ENCODE measurements at places on chromosomes 2 and 18. TPM values are rescaled to one million over a fixed set of nuclear protein-coding genes. Genes with fewer than 3 reads are reported as not detected.

- no peak for DNase-seq
These were observed 13.1 kb upstream of the ROCK2 start for GRCh38 chr2:11357428-11357972.

GRCh38 chr2:214856137-214856536 is 46.7 kb upstream of the BARD1 start:
- no peak for DNase-seq

DNA sequence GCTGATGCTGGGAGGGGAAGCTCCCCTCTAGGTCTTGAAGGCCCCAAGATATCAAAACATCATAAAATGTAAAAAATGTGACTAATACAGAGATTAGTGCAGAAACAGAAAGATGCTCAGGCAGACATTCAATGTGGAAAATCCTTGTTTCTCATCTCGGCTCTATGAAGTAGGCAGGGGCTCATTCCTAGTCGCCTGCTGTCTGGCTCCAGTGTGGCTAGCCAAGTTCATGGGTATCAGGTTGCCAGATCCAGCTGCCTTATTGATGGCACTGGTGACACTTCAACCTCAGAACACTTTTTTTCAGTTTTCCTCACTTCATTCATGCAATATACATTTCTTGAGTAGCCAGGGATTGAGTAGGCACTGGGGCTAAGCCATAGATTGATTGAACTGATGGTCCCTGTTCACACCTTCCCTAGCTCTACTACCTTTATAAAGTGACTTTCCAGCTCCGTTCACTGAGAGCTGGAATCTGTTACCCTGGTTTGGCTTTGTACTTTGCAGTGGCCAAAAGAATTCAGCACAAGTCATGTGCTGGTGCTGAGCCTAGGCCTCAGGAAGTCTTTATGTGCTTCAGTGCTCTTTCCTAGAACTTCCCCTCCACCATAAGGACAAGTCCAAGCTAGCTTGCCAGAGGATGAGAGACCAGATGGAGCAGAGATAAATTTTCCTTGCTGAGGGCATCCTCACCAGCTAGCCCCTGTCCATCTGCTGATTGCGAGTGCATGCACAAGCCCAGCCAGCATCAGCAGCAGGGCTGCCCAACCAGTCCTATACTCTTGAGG is 373.6 kb upstream of the ST6GAL2 start:
- no peak for DNase-seq

DNA sequence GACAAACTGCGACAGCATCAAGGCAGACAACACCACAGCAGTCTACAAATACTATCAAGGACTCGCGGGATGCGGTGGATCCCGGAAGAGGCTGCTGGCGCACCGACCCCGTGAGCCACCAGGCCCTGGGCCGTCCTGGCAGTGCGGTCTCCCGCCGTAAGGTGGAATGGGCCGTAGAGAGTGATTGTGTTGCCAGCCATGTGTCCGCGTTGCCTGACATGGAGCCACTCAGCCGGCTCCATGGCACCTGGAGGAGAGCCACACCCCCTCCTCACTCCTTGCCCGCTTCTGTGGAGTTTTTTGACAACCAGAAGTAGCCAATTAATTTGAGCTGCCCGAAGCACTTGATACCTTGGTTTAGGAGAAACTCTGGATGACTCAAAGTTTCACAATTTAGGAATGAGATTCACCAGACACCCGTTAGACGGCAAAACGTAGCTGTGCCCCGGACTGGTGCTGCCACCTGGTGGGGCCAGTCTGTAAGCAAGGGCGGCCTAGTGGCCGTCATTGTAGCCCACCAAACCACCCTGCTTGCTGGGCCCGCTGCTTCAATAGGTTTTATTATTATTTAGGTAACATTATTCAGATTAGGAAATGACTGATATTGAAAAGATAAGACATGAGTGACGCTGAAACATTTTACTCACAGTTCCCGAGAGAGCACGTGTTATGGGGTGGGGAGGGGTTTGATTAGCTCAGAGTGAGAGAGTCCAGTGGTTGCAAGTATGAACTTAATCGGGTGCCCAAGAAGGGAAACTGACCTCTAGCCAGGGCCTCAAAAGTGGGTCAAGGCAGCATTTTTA is 10.2 kb upstream of the IMP4 start:
- peak; percentile 63 for DNase-seq

DNA sequence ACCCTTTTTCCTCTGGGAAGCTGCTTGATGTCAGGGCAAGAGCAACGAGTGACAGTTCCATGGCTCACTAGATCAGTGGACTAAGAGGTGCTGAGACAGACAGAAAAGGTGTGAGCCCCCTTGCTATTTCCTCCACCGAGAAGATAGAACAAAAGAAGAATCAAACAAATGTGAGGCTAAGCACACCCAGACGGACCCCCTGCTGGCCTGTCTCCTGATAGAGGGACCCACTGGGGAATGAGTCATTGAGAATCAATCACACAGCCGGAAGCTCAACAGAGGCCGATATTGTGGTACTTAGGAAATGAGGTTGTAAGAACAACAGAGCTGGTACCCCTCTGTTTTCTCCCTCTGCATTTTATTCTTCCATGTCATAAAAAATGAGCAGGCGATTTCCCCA is 89.8 kb upstream of the TEX51 start:
- DNase-seq, result no peak

GRCh38 chr2:212274215-212274614 is 264.4 kb downstream of the ERBB4 start:
- DNase-seq, result no peak

GRCh38 chr2:60336442-60337141 is 216.9 kb downstream of the BCL11A start:
- no peak for DNase-seq

DNA sequence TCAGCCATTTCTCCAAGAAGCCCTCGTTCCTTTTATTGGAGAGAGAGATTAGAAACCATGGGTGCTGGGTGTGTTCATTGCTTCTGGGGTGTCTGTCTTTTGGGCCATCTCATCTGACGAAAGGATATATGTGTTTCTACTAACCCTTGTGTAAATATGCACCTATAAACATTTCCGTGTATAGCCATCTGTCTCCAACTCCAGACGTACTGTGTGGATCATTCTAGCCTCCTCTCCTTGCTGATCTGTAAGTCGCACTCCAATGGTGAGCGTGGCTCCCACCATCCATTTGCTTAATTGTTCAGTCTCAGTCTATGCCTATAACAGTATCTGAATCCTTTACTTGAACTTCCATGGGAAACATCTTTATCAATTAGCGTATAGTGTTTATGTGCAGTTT is 1.8 kb downstream of the RBFA start:
- DNase-seq, result no peak

GRCh38 chr2:90207454-90208058 is 1516.1 kb downstream of the RPIA start:
- no peak for DNase-seq

DNA sequence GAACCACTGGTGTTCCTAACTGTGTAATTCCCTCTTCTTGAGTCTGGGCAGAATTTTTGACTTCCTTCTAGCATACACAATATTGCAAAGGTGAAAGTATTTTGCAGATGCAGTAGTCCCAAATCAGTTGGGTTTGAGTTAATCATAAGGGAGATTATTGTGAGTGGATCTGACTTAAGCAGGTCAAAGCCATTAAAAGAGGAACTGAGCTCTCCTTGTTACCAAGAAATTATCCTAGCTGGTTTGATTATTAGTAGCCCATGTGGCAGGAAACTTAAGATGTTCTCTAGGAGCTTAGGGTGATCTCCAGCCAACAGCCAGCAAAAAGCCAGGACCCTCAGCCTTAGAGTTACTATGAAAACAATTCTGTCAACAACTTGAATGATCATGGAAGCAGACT is 221.8 kb downstream of the RPIA start:
- no peak for DNase-seq

- no peak for DNase-seq
These were observed 2.4 kb downstream of the LRRFIP1 start for GRCh38 chr2:237629739-237630138.

- DNase-seq, result no peak
These were observed 2.2 kb upstream of the UGT1A6 start for GRCh38 chr2:233690444-233690843.

- no peak for DNase-seq
These were observed 41.1 kb upstream of the MGAT5 start for GRCh38 chr2:134212746-134213145.

DNA sequence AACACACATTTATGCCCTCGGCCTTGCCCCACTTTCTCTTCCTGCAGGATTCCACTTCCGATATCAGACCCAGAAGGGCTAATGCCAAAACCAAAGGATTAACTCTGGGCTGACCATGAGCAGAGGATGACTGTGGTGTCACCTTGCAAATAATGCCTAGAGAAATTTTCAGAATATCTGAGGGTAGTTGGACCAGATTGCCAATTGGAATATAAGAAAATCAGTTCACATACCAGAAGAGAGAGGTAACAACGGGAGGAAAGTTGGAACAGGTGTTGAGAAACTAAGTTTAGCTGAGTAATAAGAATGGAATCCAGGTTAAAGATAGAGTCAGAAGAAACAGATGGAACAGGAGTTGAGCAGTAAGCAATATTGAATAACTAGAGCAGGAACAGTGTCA is 232.7 kb upstream of the UBE2E3 start:
- no peak for DNase-seq

GRCh38 chr18:50638016-50638883 is 78.4 kb downstream of the MAPK4 start:
- DNase-seq, result no peak

GRCh38 chr2:114113518-114113917 is 223.6 kb downstream of the ACTR3 start:
- no peak for DNase-seq

GRCh38 chr2:151410485-151410834 is 758 bp downstream of the RIF1 start:
- peak; percentile 26 for DNase-seq

GRCh38 chr2:127968610-127969339 is 59.1 kb downstream of the SAP130 start:
- no peak for DNase-seq

DNA sequence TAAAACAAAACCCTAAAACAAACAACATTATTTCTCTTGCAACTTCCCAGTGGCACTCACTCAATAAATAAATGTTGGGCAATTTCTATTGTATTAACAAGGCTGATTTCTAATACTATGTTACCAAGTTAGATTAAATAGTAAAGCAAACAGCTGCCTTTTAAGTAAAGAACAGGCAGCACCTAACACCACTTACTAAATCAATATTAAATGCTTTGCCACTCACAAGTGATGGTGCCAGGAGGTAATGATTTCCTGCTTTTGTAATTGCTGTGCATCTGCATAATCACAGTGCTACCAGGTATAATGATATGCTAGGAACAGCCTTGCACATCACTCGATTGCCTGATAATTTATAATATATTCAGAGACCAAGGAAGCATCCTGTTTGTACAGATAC is 276.5 kb downstream of the NBAS start:
- DNase-seq, result no peak

- no peak for DNase-seq
These were observed 73.7 kb upstream of the MAP3K20 start for GRCh38 chr2:173001664-173002604.

DNA sequence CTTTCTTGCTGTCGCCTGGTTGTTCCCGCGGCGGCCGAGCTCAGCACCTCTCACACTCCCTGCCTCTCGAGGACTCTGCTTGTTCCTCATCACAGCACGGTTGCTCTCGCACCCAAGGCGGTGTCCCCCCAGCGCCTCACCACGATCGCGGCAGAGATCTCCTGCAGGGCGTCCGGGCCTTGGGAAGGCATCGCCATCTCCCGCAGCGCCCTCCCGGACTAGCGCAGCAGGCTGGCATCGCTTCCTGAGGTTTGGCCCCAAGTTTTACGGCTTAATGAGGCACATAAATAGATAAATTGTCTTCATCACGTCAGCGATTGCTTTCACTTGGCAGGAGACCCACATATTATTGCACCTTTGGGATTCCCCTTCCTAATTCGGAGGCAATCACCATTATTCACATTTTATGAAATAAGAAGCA is 125.4 kb downstream of the RGPD3 start:
- DNase-seq, result no peak

Gene UGT1A4
- not detected for total RNA-seq

Gene RNPEPL1
- 61.1 TPM for total RNA-seq

Gene PLGLB1
- total RNA-seq, result 4.4 TPM

Gene IL36A
- total RNA-seq, result not detected

Gene PTCD3
- total RNA-seq, result 155 TPM

Gene LIMS2
- total RNA-seq, result 6.1 TPM

Gene STAMBP
- 71.7 TPM for total RNA-seq

Gene RUFY4
- not detected for total RNA-seq

Gene LRATD1
- not detected for total RNA-seq

Gene B3GNT7
- total RNA-seq, result 0.16 TPM

Gene CSRNP3
- not detected for total RNA-seq

Gene RAX
- not detected for total RNA-seq

Gene CXCR1
- total RNA-seq, result not detected
